ENCODE measurements at places on chromosomes 11 and 22.

GRCh38 chr11:131629925-131630540, 259.6 kb downstream of the NTM start:
- no peak for DNase-seq

- DNase-seq = no peak
Measured at GRCh38 chr11:87361891-87362290, 324.2 kb downstream of the TMEM135 start.

DNA sequence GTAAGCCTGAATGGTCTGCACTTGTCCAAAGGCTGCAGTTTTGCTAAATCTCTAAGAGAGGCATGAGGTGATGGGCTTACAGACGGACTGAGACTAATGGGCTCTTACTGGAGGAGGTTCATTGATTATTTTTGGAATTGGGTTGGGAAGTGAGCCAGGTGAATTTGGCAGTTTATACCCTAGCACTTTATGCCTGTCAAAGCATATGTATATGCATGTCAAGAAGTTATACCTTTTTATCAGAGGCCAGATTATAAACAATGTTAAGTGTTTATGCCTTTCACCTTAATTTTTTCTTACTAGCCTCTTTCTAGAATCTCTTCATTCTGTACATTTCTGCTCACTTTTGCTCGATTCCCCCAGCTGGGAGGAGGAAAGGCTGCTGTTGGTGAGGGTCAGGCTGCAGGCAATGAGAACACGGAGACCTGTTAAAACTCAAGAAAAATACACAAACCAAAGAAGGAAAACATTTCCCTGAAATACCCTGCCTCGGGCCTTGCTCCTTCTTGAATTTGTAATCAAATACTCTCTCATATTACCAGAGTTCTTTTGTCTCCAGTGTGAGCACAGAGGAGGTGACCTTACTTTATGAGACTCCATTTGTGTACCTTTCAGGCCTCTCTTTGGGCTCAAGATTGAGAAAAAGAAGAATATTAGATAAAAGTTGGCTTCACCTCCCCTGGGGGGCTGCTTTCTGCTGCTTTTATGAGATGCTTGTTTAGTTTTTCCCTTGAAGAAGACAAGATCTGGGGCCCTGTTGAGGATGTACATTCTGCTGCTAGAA, 19.6 kb downstream of the NAT10 start:
- no peak for DNase-seq

DNA sequence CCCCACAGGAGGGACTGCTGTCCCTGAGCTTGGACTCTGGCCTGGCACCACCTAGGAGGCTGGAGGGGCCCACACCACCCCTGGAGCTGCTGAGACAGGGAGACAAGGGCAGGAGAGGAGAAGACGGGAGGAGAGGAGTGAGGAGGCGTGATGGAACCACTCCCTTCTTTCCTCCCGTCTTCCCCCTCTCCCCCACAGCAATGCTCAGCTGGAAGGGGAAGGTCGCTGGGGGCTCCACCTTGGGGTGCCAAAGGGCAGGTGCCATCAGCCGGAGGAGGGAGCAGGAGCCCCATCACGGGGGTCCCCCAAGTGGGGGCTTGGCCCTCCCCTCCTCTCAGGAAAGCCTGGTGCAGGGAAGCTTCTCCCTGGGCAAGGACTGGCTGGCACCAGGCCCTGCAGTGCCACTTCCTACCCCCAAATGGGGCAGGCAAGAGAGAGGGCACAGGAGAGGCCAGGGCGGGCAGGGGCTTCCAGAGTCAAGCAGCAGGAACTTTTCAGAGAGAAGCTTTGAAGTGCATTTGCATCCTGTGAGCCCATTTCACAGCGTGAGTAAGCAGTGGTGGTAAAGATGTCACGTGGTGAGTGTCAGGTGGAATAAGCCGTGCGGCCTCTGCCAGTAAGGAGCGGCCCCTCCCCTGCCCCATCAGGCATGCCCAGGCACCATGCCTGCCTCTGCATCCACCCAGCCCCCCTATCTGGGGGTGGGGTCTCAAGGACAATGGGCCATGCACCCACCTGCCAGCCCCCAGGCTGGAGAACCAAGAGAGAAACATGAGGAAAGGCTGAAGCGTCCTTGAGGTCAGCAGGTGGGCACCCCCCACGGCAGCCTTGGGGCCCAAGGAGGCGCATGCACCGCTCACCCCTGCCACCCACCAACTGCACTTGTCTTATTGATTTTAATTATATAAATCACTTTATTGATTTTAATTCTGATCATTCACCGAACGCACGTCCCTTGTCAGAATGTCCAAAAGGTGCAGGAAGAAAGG, 4.9 kb downstream of the IGF2 start:
- DNase-seq = no peak

- no peak for DNase-seq
Measured at GRCh38 chr11:63908631-63909401, 8.1 kb downstream of the RCOR2 start.

- DNase-seq = no peak
Measured at GRCh38 chr22:43050995-43051394, 36.0 kb upstream of the PACSIN2 start.

DNA sequence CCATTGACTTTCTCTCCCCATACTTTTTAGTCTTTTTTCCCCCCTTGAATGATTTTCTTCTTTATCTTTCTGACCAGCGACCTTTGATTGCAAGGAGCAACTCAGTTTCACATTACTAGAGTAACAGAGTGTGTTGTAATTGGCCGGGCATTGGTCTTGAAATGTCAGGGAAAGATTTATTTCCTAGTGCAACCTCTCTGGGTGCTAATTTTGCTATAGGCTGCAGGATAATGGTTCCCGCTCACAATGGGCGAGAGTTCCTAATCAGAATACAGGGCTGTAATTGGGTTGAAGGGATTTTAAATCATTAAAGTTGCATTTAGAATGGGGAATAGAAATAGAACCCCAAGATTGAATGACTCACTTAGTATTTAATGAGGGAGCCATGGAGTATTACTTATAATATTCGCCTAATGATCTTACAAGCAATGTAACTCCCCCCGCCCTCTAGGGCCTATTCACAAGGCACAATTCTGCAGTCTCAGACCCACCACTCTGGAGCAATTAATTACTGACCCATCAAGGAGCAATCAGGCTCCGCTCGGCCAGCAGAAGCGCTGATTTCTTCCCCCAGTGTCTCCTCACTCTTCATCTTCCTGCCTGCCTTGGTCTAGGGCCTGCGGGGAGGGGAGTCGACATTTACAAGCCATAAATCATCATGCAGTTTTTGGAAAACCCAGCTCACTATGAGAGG, 725.9 kb downstream of the NTM start:
- DNase-seq = no peak

- no peak for DNase-seq
Measured at GRCh38 chr11:39461066-39461465, 1998.4 kb downstream of the LRRC4C start.

GRCh38 chr22:40673017-40673416, 6.3 kb upstream of the MCHR1 start:
- DNase-seq = no peak

GRCh38 chr11:109432105-109432504, 10.1 kb downstream of the C11orf87 start:
- DNase-seq = no peak

DNA sequence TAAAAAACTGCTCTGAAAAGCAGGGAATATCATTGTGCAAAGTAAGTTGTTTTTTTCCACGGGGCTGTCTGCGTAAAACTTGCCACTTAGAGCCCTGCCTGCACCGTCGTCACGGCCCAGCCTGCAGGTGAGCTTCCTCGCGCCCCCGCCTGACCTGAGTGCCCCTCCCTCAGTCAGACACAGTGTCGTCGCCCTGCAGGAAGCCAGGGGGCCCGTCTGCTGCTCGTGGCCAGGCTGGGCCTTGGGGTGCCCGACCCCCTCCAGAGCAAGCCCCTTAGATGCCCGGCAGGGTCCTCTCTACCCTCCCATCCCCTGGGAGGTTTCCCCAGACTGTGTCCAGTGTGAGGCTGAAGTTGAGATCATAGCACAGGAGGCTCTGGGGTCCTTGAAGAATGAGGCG, 31.6 kb downstream of the SBF1 start:
- no peak for DNase-seq

GRCh38 chr22:17882727-17883126, 108.5 kb upstream of the BID start:
- DNase-seq = no peak

DNA sequence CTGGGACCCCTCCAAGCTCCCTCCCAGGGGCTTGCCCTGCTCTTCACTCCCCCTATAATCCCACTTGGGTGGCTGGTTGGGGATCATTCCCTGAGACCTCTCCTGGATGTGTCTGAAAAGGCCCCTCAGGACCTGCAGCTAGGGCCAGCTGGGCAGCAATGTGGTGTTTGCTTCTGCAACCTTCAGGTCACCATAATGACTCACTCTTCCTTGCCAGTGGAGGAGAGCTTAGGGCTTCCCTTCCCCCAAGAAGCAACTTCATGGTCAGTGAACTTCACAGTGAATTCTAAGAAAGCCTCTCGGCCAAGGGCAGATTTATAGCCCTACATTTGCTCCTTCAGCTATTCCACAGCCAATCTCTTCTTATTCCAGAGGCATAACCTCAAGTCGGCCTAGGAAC, 45.1 kb upstream of the TSPAN18 start:
- no peak for DNase-seq

GRCh38 chr11:108790501-108791299, 125.8 kb downstream of the DDX10 start:
- no peak for DNase-seq

GRCh38 chr11:115170133-115170815, 333.9 kb downstream of the CADM1 start:
- DNase-seq = no peak
